Ascending aorta (tissue), 2 donors: ENCODE measurements at places on chromosomes 7 and 10. TPM values are rescaled to one million over a fixed set of nuclear protein-coding genes. Genes with fewer than 3 reads are reported as not detected.

DNA sequence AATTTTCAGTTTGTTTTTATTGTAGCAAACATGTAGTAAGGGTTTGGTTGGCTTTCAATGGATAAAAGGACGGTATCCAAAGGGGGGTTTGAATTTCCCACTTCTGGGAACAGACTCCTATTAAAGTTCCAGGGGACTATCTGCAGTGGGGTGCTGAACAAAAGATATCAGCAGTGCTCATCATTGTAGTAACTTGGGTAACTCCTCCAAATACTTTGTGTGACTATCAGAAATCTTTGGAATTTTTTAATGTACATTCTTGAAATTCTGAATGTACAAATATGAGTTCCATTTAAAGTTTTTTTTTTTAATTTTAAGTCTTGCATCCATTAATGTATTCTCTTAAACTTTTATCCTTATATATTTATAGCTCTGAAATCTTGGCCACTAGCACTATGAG is 42.1 kb downstream of the CYP51A1 start:
- H3K27ac ChIP-seq = no peak overlapping the region
- H3K36me3 ChIP-seq = peaks cover 77% of the 10 kb centered on the region
- no peaks in the 10 kb centered on the region for H3K4me1 ChIP-seq

GRCh38 chr7:157506268-157506667 is 169.5 kb downstream of the DNAJB6 start:
- H3K27me3 ChIP-seq = no peaks in the 10 kb centered on the region
- DNase-seq = no peak
- no peak overlapping the region for H3K4me3 ChIP-seq
- no peaks in the 10 kb centered on the region for H3K4me1 ChIP-seq
- no peaks in the 10 kb centered on the region for H3K36me3 ChIP-seq

DNA sequence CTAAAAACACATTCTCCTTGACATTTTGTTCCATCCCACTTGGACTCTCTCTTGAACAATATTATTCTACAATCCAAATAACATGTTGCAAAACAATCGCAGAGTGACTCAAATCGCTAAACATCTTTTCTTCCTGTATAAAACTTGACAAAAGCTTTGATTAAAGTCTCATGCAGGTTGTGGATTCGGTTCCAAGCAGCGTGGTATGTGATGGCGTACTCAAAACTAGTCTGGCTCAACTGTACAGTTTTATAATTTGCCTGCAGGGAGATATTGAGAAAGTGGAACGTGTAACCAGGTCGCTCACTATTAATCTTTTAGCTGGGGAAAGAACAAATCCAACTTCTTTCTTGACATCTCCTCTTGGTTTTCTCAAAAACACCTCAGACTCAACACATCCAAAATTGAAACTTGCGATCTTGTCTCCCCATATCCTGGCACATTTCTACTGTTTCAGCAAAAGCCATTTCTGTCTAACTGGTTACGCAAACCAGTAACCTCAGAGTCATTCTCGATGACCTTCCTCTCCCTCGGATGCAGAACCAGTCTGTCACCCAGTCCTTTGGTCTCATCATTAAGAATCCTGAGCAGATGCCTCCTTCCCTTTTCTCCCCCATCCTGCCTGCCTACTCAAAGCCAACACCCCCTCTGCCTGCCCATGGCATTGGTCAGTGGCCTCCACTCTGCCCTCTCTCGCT is 100.1 kb downstream of the CACNB2 start:
- DNase-seq = no peak
- H3K4me1 ChIP-seq = no peaks in the 10 kb centered on the region
- peak overlapping the region; percentile 31 for H3K4me3 ChIP-seq
- H3K36me3 ChIP-seq = no peaks in the 10 kb centered on the region
- H3K27me3 ChIP-seq = no peaks in the 10 kb centered on the region

The GBX1 gene
- not detected for total RNA-seq

DNA sequence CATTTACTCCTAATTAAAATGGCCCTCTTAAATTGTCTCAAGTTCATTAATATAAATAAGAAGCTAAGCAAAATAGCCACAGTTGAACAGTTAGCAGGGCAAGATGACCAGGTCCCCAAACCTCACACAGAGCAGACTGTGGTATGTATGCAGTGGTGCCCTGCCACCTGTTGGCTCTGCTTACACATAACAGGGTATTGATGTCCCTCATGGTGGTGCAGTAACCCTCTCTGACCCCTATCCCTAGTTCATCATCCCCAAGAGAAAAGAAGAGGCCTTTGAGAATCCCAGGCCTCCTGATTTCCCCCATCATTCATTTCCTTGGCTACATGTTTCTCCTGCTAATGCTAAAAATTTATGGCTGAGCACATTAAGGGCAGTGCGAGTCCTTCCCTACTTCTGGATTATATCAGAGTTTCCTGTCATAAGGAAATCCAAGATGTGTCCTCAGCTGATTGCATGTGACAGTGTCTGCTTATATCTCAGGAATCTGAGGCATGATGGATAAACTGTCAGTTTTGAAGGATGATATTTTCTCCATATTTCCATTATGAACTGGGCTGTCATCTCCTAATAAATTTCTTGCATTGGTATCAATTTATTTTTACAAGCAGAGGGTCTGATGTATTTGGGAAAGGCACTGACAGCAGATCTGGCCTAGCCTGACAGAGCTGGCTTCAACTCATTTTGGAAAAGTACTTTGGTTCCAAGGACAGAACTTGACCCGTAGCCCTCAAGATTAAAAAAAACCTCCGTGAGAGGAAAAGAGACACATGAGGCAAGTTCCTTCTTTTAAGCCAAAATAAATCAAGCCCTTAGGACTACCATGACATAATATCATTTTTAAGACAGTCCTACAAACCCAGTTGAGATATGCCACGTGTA is 880.6 kb downstream of the LRMDA start:
- no peaks in the 10 kb centered on the region for H3K36me3 ChIP-seq
- H3K4me3 ChIP-seq = no peak overlapping the region
- peak overlapping the region; percentile 72 for H3K27ac ChIP-seq
- no peak for DNase-seq
